ENCODE measurements at places on chromosomes 1 and 21. TPM values are rescaled to one million over a fixed set of nuclear protein-coding genes. Genes with fewer than 3 reads are reported as not detected.

Gene OLIG2
- polyA plus RNA-seq, result 1.0 TPM

Gene SPRR5
- not detected for polyA plus RNA-seq

Gene ANGPTL3
- polyA plus RNA-seq, result not detected

Gene ADCY10
- 0.12 TPM for polyA plus RNA-seq

Gene RHBDL2
- polyA plus RNA-seq, result 0.20 TPM

Gene UQCRHL
- 11.2 TPM for polyA plus RNA-seq

Gene PDC
- polyA plus RNA-seq, result not detected

Gene PRR9
- polyA plus RNA-seq, result not detected

Gene OR2T2
- not detected for polyA plus RNA-seq

Gene MAN1C1
- polyA plus RNA-seq, result 3.5 TPM

Gene CELA3A
- polyA plus RNA-seq, result not detected

All from Purkinje cell (primary cell).